ENCODE measurements at places on chromosomes 7 and 10.
A peak's percentile ranks its signal among the peaks of the same experiment; 100 is the strongest.

- DNase-seq: no peak
Measured at GRCh38 chr10:30675791-30676718, 46.5 kb upstream of the LYZL2 start.

GRCh38 chr10:35940141-35941041 lies 298.3 kb upstream of the FZD8 start:
- DNase-seq: no peak

- DNase-seq: no peak
Measured at GRCh38 chr10:6579183-6579903, 733 bp downstream of the PRKCQ start.

- DNase-seq: no peak
Measured at GRCh38 chr10:30456266-30456665, 22.3 kb downstream of the MAP3K8 start.

DNA sequence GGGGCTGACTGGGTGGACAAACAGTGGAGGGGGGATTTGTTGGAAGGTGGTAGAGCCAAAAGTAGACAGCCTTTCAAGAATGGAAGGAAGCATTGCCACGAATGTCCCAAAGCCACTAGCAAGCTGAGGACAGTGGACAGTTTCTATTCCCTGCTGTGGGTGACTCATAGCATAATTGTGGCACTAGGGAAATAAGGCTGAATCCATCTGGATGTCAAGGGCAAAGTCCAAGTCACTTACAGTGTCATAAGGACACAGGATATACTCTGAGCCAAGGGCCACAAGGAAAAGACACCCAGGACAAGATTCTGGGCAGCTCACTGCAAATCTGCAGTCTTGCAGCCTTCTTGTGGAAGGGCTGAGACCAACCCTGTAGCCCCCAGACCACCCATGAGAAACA lies 79.7 kb downstream of the FRMPD2 start:
- DNase-seq: no peak

DNA sequence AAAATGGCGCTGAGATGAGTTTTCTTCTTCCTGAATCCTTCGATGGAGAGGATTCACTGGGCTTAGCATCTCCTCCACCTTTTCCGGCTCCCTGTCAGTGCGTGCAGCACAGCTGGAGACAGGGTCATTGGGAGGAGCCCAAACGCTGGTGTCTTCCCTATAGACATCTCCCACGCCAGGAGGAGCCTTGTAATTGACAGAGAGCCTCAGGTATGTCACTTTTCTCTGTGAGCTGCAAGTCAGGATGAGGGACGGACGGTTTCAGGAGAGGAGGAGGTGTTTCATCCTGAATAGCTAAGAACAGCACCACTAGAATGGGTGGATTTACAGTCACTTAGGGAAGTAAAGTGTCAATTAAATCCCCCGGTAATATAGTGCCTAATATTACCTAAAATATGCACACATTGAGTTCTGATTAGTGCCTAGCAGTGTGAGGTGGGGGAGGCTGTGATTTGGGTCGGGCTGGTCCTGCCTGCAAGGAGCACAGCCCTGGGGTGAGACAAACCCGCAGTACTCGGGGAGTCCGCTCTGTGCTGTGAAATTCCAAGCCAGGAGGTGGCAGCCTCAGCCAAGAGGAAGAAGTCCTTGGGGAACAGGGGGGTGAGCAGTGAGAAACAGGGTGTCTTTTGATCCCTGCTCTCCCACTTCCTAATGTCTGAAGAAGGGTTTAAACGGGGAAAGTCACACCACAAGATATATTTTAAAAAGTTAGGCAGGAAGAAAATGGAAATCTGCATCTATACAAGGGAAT lies 28.2 kb downstream of the IL15RA start:
- DNase-seq: no peak

GRCh38 chr10:16828114-16828568 lies 10.9 kb upstream of the RSU1 start:
- DNase-seq: peak; percentile 32

DNA sequence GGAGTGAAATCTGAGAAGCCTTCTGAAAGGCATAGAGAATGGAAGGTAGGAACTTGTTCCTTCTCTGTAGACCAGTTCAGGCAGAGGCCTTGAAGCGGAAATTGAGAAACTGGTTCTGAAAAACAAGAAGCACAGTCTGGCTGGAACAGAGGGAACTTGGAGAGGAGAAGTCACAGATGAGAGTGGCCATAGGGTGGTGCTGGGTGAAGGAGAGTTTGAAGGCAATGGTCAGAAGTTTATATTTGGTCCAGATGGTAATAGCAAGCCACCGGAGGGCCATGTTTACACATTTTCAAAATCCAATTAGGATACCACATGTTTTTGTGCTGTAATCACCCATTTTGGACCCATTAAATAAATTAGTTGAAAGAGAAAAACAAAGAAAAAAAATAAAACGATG lies 692.5 kb downstream of the INHBA start:
- no peak for DNase-seq

GRCh38 chr7:100649826-100650565 lies 6.3 kb downstream of the ACTL6B start:
- no peak for DNase-seq

DNA sequence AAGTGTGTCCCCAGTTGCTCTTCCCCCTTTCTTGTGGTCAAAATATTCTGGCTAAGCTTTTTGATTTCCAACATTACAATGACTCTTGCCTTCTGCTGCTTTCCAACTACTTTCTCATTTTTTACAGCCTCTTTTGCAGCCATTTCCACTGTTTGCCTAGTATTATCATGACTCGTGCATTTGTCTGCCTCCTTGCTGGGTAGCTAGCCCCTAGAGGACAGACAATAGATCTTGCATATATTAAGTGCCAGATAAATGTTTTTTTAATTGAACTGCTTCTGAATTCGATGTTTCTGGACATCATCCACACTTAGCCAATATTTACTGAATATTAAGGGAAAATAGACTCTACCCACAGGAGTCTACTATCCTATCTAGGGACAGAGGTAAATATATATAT lies 124.5 kb downstream of the POU6F2 start:
- DNase-seq: no peak

DNA sequence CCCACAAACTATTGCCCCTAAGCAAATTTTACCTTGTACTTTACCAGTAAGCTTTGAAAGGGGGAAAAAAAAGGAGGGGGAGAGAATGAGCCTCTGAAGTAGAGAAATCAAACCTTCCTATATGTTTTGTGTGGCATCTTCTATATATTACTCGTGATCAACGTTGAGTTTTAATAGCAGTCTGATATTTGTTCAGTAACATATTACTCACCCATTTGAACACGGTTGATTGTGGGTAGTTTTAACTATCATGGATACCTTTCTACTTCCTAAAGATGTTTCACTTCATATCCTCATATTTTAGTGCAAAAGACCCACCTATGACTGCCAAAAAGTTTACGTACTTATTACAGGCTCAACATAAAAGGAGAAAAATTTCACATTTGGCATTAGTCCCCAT lies 54.5 kb downstream of the CCDC6 start:
- no peak for DNase-seq

DNA sequence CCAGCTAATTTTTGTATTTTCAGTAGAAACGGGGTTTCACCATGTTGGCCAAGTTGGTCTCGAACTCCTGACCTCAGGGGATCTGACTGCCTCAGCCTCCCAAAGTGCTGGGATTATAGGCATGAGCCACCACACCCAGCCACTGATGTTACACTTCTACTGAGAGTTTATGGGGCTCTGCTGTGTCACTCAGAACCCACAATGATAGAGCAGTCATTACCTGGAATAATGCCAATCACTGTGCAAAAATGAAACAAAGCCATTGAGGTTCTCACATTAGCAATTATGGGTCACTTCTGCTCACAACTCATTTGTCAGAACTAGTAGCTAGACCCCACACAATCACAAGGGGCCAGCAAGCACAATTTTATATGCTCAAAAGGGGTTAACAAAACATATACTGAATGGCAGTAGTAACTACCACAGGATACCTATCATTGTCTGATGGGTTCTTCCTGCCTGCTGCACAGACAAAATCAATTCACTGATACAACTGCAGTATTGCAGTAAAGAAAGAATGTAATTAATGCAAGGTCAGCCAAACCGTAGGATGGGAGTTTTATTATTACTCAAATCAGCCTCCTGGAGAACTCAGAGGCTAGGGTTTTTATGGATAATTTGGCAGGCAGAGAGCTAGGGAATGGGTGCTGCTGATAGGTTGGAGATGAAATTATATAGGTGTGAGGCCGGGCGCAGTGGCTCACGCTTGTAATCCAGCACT lies 72.1 kb upstream of the TRIM24 start:
- DNase-seq: no peak

DNA sequence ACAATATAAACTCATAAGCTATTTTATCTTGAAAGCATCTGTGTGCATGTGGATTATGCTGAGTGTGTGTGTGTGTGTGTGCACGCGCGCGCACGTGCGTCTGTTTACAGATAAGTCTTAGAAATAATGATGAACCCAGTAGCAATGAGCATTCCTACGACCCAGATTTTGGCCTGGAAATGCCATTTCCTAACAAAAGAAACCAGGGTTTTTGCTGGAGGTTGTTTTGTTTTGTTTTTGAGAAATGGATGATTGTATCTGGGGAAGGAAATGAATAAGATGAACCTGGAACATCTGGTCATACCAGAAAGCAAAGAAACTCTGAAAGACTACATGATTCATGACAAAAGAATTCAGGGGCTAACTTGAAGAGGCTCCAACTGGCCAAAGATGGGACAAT lies 22.1 kb upstream of the LMOD2 start:
- no peak for DNase-seq

GRCh38 chr10:75640803-75641202 lies 209.4 kb downstream of the LRMDA start:
- no peak for DNase-seq

DNA sequence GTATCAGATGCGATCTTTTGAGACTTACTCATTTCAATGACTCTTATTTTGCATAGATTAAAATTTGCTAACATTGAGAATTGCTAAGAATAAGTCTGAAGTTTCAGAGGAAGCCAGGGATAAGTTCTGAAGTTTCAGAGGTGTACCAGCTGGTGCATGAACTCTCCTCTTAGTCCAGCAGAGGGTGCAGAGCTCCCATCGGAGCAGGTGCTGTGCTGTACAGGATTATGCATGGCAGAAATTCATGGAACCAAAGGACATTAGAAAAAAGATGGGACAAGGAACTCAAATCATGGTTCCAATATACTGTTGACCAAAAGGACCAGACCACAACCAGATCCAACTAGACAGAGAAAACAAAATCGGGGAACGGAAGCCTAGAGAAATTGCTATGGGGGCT lies 41.9 kb downstream of the MGAM2 start:
- no peak for DNase-seq

- DNase-seq: no peak
Measured at GRCh38 chr7:106239406-106239805, 45.4 kb downstream of the NAMPT start.

GRCh38 chr10:87838650-87839049 lies 20.6 kb upstream of the ATAD1 start:
- DNase-seq: no peak

DNA sequence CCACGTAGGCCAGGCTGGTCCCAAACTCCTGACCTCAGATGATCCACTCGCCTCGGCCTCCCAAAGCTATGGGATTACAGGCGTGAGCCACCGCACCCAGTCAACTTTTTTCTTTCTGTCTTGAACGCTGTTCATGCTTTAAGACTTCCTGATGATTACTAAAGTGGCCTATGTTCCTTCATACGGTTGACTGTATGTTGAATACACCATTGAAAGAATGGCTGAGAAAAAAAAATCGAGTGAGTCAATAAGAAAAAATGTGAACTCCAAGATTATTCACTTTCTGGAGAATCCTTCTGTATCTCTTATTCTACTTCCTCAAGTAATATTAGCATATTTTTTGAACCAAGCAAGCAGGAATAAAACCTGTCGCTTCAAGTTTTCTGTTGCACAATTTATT lies 955.0 kb downstream of the GATA3 start:
- no peak for DNase-seq

GRCh38 chr7:26718063-26718462 lies 146.3 kb downstream of the SKAP2 start:
- DNase-seq: no peak

DNA sequence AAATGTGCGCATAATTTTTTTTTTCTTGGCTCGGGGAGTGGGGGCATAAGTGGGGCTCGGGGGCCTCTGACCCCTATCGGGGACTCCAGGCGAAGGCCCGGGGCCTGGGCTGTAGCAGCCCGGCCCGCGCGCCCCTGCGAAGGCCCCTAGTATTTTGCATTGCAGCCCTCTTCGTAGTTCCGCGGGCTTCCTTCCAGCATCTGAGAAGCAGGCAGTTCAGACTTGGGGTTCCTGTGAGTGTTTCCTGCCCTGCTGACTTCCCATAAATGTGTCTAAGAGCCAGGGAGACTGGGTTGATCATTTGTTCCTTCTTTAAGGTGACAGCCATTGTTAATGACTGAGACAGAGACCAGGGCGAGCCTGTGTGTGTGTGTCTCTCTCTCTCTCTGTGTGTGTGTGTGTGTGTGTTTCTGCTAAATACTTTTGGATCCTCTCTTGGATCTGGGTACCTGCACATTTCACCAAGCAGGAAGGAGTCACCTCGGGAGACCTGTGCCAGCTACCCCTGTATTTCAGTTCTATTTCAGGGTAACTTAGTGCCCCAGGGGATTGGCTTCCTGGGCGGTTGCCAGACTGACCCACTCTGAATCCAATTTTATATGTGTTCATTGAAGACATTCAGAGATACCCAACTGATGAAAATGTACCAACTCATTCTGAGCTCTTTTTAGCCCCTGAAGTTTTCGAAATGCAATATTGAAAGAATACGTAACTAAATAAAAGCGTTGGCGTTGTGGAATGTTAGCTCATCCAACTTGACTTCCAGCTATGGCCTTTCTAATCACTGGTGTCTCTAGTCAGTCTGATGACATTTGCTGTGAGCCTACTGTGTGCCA lies 805 bp downstream of the MSRB2 start:
- no peak for DNase-seq

DNA sequence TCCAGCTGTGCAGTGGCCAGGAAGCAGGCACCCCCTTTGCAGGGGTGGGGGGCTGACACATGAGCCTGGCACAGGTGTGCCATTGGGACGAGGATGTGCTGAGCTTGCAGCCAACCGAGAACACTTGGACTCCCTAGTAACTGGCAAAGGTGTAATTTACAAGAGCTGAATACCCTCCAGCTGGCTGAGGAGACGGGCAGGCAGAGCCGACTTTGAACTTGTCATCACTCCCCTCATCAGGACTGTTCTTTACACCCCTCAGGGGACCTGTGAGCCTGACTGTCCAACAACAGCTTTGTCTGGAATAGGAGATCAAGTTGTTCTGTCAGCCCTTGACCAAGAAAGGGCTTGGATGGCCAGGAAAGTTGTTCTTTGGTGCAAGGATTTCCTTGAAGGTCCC lies 61.2 kb downstream of the CDH23 start:
- no peak for DNase-seq

GRCh38 chr7:90484706-90485105 lies 15.3 kb downstream of the PTTG1IP2 start:
- DNase-seq: no peak

GRCh38 chr10:97153270-97153850 lies 32.4 kb downstream of the SLIT1 start:
- DNase-seq: no peak

GRCh38 chr10:124214610-124215375 lies 121.4 kb upstream of the CHST15 start:
- no peak for DNase-seq

DNA sequence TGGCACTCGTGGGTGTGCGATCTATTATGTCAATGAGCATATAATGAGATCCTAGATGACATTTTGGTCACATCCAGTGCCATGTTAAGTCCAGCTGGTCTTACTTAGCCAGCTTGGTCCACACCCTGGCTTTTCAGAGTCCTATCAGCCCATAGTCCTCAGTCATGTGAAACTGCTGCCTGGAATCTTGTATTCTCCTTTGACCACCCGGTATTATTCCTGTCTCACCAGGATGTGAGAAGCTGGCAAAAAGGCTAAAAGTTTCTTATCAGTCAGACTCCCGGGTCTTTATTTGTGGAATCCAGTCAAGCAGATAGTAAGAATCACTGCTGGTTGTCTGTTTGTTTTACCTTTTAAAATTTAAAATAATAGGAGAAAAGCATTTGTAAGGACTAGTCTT lies 705.6 kb upstream of the GHITM start:
- no peak for DNase-seq

Data from activated CD8-positive, alpha-beta memory T cell treated with anti-CD3 and anti-CD28 coated beads for 1 hour (primary cell).